ENCODE measurements at places on chromosomes 16 and 17.
A peak's percentile ranks its signal among the peaks of the same experiment; 100 is the strongest.

DNA sequence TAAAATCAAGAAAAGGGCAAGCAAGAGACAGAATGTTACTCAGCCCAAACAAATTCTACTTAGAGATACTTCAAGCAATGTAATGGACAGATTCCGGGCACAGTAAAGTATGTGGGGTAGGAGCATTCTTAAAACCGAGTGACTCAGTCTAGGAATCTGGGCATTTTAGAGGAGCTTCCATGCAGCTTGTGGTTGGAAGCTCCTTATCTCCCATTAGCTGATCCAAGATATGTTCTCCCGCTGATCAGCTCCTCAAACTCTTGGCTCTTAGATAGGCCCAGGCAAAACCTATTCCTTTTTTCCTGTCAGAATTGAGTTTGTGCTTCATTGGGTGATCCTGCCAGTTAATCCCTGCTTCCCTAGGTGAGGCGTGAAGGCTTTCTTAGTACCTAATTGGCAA, 303.3 kb downstream of the CEP112 start:
- no peak for DNase-seq

- no peak for DNase-seq
Measured at GRCh38 chr17:31575043-31575442, 183.6 kb downstream of the RAB11FIP4 start.

DNA sequence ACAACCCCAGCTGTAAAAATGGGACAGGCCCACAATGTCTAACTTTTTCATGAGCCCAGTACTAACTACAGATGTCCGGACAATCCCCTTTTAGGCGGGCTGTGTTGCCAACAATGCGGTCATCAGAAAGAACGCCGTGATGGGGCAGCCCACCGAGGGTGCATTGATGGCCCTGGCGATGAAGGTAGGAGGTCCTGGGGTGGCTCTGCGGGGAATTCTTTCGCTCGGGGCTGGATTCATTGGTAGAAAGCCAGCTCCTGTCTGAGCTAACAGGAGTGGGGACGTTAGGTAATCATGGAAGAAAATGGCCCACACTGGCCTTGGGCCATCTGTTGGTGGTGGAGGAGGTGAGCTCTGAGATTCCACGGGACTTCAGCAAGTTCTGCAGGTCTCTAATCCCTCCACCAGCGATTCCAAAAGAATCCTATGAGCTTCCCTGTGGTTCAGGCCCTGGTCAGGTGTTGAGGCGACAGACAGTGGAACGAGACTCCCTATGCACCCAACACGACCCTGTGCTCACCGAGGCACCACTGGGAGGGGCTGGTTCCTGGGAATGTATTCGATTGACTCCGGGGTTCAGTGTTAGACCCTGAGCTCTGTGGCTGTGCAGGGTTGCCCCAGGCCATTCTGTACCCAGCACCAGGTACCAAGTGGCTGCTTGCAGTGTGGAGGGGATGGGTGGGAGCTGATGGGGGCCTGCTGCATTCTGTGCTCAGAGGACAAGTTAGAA, 61.9 kb downstream of the MEAK7 start:
- DNase-seq = no peak

DNA sequence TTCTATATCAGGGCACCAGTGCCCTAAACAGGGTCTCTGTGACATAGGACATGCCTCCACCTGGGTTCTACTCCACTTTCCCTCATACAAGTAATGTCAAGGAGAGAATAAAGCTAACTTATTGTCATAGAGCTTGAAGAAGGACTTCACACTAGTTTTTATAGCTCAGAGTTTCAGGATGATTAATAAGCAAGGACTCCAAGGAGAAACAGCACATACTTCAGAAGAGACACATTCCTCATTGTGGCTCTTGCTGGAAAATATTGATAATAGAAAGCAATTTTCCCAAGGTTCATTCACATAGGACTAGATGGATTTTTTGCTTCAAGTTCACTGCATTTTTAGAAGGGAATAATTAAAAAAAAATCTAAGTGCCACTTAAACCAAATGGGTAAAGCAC, 133.3 kb downstream of the CA10 start:
- DNase-seq = no peak

- DNase-seq = no peak
Measured at GRCh38 chr16:17566075-17566474, 95.3 kb upstream of the XYLT1 start.

DNA sequence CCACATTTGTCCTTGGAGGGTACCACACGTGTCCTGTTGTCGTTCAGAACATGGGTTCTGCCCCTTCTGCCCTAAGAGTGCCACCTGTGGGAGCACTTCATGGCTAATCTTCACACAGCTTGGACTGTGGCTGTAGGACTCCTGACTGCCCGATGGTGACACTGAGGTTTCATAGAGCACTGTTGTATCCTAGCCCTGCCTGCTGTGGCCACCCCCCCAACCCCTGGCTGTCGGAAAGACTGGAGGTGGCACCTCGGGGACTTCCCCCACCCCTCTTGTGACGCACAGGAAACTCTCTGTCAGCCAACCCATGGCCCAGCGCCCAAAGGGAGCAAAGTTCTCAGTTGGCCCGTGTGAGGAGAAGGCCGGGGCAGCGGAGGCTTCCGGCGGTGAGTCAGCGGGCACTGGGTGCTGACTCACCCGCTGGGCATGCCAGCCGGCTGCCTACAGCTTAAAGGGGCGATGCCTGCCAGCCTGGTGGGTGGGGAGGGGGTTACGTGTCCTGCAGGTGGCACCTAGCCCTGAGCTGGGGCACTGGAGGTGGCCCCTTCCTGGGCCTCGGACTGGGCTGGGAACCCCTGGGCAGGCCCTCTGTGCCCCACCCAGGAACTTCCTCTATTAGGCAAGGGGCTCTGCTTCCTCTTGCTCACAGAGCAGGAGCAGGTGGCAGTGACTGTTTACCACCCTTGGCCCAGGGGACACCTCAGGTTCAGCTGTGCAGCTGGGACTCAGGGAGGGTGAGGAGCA, 3.4 kb downstream of the MAP2K3 start:
- peak; percentile 98 for DNase-seq

Data from hematopoietic multipotent progenitor cell treated with erythropoietin and hydrocortisone succinate and interleukin-3 and kit ligand, for 17 days (in vitro differentiated cells).